ENCODE measurements at places on chromosomes 7 and 10.

GRCh38 chr7:318476-318875 lies 28.5 kb downstream of the FOXL3 start:
- DNase-seq, result no peak

DNA sequence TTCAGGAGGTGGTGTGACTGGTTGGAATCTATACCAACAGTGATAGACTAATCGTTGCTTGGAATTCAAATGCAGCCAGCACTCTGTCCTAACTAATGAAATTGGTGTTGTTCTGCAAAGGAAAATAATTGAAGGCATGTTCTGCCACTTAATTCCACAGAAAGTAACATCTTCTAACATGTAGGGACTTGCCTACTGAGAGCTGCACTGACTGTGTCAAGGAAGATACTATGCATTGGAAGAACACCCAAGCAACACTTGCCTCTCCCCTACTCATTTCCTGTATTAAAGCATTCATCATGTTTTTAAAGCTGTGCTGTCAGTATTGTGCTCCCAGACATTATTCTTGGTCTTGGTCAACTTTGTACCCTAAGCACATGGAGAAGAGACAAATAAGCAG lies 2.7 kb upstream of the CYP3A7 start:
- peak; percentile 44 for DNase-seq

GRCh38 chr10:94432443-94432842 lies 30.1 kb downstream of the TBC1D12 start:
- DNase-seq, result no peak

- DNase-seq, result peak; percentile 55
These were observed 481.6 kb downstream of the SH2D4B start for GRCh38 chr10:81019029-81019890.

GRCh38 chr7:128791972-128792327 lies 182 bp downstream of the CCDC136 start:
- no peak for DNase-seq

GRCh38 chr7:4286351-4286750 lies 395.7 kb upstream of the FOXK1 start:
- no peak for DNase-seq

DNA sequence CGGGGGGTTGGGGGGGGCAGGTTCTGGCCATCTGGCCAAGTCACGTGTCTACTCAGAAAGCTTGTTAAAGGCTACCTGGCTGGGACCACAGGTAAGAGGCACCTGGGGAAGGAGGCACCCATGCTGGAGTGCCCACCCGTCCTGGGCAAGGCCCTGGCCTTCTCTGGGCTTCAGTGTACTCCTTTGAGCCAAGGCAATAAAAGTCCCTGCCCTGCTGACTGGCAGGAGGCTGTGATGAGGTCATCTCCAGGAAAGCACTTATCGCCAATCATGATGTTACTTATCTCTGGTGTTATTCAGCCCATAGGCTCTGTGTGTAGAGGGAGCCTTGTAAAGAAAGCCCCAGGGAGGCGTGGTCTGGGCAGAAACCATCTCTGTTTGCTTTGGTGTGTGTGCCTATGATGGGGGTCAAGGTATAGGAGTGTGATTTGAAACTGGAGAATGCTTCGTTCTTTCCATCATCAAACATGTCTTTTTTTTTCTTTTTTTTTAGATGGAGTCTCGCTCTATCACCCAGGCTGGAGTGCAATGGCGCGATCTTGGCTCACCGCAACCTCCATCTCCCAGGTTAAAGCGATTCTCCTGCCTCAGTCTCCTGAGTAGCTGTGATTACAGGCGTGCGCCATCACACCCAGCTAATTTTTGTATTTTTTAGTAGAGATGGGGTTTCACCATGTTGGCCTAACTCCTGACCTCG lies 2.5 kb upstream of the CLDN4 start:
- DNase-seq, result peak; percentile 61

DNA sequence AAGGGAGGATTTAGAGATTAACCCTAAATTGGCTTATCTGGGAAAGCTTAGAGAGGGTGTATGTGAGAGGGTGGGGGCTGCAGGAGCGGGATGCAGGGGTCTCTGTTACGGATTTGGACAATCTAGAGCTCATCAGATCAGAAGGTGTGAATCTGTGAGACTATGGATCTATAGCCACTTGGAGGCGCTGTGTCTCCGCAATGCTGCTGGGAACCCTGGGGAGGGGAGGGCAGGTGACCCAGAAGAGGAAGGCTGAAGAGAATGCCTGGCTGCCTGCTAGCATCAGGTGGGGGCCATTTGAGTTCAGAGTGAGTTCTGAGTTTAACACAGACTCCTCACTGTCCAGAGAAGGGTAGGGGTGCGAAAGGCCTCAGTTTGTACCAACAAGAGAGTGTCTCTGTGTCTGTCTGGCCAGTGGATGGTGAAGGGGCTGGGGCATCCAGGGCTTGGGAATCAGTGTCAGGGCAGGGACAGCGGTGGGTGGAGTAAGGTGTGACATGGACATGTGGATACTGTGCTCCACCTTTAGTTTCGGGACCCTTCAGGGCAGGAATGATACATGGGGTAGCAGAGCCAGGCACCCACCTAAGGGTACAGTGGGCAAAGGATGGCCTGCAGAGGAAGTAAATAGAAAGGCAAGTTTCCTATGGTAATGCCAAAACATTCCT lies 187.3 kb upstream of the PRSS58 start:
- no peak for DNase-seq

DNA sequence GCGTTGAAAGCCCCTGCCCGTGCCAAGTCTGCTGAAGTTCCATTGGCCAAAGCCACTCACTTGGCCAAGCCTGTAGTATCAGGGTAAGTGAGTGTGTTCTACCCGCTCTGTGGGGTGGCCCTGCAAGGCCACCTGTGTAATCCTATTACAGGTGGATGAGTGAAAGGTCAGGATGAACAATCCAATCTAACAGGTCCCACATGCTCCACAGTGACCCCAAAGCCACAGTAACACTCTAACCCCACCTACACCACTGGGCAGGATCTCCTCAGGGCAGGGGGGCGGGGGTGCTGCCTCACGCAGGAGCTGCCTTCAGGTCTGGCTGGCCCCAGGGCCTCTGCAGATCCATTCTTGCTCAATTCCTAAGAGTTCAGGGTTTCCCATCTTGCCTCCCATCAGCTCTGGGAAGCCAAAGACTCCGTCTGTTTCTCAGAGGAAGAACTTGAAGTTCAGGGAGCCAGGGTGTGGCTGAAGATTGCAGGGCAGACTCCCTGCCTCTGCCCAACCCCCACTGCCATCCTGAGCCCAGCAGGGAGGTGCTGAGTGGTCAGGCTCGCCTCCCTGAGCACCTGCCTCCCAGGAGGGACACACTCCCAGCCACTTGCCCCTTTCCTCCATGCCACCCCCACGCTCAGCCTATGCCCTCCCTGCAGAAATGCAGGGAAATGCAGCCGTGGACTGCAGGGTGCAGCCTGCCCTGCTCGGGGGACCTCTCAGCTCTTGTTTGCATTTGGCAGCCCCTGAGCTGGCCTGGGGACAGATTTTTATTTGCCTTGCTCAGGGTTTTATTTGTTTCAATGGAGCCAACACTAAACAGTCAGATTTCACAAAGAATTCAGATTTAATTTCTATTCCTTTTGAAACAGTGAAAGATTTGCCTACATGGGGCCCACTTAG lies 9.8 kb upstream of the COMTD1 start:
- DNase-seq, result no peak
